Vagina (tissue), 2 donors: ENCODE measurements at places on chromosomes 11 and 22.

DNA sequence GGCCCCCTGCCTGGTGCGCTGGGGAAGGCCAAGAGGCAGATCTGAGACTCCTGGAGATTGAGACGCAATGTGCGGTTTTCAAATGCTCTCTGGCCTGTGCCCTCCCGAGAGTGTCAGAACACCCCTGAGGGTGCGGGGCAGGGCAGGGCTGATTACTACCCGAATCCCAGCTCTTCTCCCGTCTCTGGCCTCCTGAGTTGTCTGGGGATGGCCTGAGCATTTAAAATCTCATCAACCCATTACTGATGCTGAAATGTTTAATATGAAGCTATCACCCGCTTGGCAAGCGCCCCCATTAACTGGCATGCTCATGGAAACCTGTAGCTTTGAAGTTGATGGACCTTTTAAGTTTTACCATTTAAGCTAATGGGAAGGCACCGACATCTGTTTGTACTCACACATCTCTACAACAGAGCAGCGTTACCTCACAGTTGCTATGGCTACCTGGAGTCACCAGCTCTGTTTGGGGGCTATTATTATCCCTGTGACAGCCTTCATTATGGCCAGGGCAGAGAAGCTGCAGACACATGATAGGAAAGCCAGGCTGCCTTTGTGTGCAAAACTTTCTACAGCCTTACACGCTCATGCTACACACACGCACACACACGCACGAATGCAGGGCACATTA is 3.6 kb upstream of the MB start:
- no peaks in the 10 kb centered on the region for H3K27me3 ChIP-seq
- H3K4me1 ChIP-seq: peaks cover 18% of the 10 kb centered on the region
- no peak overlapping the region for H3K27ac ChIP-seq
- no peak for DNase-seq
- no peaks in the 10 kb centered on the region for H3K36me3 ChIP-seq

DNA sequence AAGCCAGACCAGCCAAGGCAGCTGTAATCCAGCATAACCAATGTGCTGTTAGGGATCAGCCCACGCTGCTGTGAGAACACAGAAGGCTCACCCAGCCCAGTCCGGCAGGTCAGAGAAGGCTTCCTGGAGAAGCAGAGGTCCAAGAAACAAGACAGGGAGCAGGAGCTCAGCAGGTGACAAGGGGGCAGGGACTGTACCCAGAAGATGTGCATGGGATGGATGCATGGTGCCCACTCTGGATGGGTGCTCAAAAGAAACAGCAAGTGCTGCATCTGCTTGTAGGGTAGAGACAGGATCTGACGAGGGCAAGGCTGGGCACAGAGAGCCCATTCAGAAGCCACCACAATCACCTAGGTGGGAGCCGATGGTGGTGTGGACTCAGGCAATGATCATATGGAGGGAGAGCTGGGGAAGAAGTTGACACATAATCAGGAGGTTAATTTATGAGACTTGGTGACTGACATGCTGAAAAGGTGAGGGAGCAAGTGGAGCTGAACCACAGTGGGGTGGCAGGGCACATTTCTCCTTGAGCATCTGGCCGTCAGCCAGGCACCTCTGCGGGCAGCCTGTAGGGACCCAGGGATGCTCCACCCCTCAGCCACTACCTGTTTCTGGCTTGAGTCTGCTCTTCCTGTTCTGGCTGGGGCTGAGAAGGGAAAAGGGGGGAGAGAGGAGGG is 102.3 kb upstream of the DRD2 start:
- no peaks in the 10 kb centered on the region for H3K27me3 ChIP-seq
- DNase-seq: no peak
- H3K4me3 ChIP-seq: no peak overlapping the region
- no peaks in the 10 kb centered on the region for H3K4me1 ChIP-seq
- H3K27ac ChIP-seq: no peak overlapping the region
- no peaks in the 10 kb centered on the region for H3K36me3 ChIP-seq

DNA sequence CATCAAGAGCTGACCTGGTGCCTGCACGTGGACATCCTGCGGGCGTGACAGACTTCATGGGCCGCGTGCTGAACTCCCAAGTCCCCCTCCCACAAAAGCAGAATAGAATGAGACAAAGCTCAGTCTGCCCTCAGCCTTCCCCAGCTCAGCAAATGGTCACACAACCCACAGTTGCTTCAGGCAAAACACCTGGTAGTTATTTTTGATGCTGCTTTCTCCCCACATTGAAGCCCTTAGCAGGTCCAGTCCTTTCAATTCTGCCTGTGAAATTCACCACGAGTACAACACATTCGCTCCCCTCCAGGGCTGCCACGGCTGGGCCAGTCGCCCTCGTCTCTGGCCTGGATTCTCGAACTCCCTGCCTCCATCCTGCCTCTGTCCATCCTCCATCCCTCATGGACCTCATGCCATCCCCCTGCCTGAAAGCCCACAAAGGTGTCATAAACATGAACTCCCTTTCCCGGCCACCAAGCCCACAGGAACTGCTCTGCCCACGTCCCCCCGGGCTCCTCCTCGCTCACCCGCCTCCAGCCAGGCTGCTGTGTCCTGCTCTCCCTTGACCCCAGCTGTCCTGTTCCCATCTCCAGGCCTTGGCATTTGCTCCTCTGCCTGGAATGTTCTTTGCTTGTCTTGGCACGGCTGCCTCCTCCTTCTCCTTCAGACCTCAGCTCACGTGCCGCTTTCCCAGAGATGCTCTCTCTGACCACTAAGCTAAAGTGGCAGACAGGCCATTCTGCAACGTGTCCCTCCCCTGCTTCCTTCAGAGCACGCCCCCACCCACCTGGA is 42.1 kb downstream of the SCUBE1 start:
- H3K4me1 ChIP-seq: peaks cover 14% of the 10 kb centered on the region
- no peaks in the 10 kb centered on the region for H3K27me3 ChIP-seq
- no peak for DNase-seq
- no peak overlapping the region for H3K4me3 ChIP-seq
- no peaks in the 10 kb centered on the region for H3K36me3 ChIP-seq
- H3K27ac ChIP-seq: no peak overlapping the region

DNA sequence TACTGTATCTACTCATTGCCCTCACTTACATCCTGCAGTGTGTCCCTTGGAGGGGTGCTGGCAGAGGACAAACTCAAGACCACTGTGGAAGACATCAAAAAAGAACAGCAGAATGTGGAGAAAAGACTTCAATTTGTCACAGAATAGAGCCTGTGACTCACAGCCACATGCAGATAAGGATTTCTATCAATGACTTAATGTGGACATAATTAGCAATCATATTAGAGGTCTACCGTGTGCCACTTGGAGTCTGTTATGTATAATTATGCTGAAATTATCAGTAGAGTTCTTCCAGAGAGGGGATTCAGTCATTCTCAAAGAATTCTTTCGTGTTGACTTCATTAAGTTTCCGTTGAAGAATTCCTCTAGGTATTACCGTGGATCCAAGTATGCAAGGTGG is 473.5 kb downstream of the MIAT start:
- DNase-seq: no peak
- no peak overlapping the region for H3K27ac ChIP-seq
- peaks cover 20% of the 10 kb centered on the region for H3K4me1 ChIP-seq
- no peaks in the 10 kb centered on the region for H3K36me3 ChIP-seq
- no peak overlapping the region for H3K4me3 ChIP-seq
- no peaks in the 10 kb centered on the region for H3K27me3 ChIP-seq

- H3K4me3 ChIP-seq: no peak overlapping the region
- H3K36me3 ChIP-seq: no peaks in the 10 kb centered on the region
- no peak overlapping the region for H3K27ac ChIP-seq
- no peak for DNase-seq
- H3K4me1 ChIP-seq: no peaks in the 10 kb centered on the region
Observed at GRCh38 chr22:27935897-27936296, 16.8 kb upstream of the PITPNB start.

GRCh38 chr11:116257883-116258282 is 514.9 kb downstream of the BUD13 start:
- no peak overlapping the region for H3K27ac ChIP-seq
- H3K27me3 ChIP-seq: no peaks in the 10 kb centered on the region
- DNase-seq: no peak
- H3K4me1 ChIP-seq: no peaks in the 10 kb centered on the region
- no peaks in the 10 kb centered on the region for H3K36me3 ChIP-seq
- H3K4me3 ChIP-seq: no peak overlapping the region
